Stomach (tissue), 19 donors: ENCODE measurements at places on chromosomes 5 and 9. TPM values are rescaled to one million over a fixed set of nuclear protein-coding genes. Genes with fewer than 3 reads are reported as not detected.

MROH2B gene
- total RNA-seq = not detected

FGF18 gene
- not detected for total RNA-seq

ANKRD20A1 gene
- total RNA-seq = 0.18 TPM

GCNT4 gene
- 1.2 TPM for total RNA-seq

FAT2 gene
- total RNA-seq = 4.5 TPM

SLC45A2 gene
- not detected for total RNA-seq

CFAP90 gene
- total RNA-seq = not detected

COL23A1 gene
- total RNA-seq = 3.6 TPM

LEAP2 gene
- total RNA-seq = not detected
